Progenitor cell of endocrine pancreas (in vitro differentiated cells): ENCODE measurements at places on chromosomes 12 and 14.

DNA sequence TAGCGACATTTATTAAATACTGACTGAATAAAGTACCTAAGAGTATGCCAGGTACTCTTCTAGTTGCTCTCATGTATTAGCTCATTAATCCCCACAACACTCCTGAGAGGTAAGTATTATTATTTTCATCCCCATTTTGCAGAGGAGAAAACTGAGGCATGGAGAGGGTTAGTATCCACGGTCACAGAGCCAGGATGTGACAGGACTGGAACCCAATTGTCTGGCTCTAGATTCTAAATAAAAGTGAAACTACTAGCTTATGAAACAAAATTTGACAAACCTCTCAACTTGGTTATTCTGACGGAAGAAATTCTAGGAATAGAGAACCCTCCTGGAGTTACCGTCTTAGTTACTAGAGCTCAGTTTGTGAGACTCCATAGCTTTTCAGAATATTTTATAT, 112.2 kb downstream of the CHST11 start:
- no peak for DNase-seq

DNA sequence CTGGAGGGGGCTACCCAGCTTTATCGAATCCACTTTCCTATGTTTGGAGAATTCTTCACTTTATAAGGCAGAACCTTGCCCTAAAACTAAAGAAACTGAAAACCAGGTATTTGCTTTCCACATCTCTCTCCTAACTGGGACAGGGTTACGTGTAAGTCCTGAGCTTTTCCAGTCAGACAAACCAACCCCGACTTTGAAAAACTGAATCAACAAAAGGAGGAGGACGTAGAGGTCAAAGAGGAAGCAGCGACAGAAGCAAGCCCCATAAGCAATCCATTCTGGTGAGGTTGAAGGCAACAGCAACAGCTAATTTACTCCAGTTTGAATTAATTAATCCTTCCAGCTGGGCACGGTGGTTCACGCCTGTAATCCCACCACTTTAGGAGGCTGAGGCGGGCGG, 47.2 kb downstream of the LRP6 start:
- no peak for DNase-seq

GRCh38 chr14:51419685-51420084, 179.6 kb downstream of the TMX1 start:
- no peak for DNase-seq

GRCh38 chr12:6536894-6537579, 2.7 kb downstream of the GAPDH start:
- DNase-seq, result no peak

GRCh38 chr12:105085501-105085900, 1.2 kb upstream of the ALDH1L2 start:
- DNase-seq, result no peak

DNA sequence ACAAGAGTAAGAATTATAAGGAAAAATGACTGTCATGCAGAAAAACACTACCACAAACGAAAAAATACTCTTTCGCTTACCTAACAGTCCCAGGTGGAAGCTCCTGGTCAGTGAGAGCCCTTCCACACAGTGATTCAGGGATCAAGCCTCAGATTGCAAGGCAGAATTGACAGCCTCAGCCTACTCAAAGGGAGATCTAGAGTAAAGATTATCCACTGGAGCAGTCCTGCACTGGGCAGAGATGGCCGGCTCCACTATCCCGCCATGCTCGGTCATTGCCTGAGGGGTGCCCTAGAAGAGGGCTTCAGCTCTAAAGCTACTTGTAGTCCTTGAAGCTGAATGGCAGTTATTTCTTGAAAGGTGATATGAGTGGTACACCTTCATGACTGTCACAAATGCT, 174.7 kb downstream of the TTC8 start:
- DNase-seq, result no peak

- DNase-seq, result no peak
Measured at GRCh38 chr14:35789651-35790050, 19.4 kb downstream of the RALGAPA1 start.

GRCh38 chr14:23160924-23161522, 22.4 kb downstream of the SLC7A8 start:
- DNase-seq, result no peak

- peak; percentile 26 for DNase-seq
Measured at GRCh38 chr12:53179687-53180219, 769 bp upstream of the ZNF740 start.

DNA sequence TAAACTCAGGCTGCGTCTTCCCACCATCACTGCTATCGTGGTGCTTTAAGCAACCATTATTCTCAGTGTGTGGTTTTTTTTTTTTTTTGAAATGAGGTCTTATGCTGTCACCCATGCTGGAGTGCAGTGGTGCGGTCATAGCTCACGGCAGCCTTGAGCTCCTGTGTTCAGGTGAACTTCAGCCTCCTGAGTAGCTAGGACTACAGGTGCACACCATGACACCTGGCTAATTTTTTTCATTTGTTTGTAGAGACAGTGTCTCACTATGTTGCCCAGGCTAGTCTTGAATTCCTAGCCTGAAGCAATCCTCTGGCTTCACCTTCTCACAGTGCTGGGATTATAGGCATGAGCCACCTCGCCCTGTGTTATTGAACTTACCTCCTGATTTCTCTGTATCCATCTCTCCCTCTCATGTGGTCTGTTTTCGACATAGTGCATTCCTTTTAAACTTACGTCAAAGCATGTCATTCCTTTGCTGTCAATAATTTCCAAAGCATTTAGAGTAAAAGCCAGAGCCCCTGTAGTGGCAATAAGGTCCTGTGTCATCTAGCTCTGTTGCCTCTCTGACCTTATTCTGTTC, 255.5 kb downstream of the SNAPC1 start:
- no peak for DNase-seq

DNA sequence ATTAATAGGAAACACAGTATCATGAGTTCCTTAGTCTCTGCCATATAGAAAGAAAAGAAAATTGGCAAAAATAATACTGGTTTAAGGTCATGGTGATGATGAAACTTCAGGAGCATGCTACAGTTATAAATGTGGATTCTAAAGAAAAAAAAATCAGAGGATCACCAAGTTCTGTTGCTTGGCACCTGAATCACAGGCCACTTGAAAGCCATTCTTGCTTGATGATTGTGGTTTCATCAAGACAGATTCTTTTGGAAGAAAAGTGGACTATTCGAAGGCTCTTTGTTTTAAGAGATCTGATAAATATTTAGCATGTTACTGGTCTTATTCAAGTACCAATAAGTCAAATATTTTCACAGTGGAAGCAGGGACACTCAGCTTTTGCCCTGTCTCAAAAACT, 148.9 kb downstream of the SAMD4A start:
- DNase-seq, result no peak

DNA sequence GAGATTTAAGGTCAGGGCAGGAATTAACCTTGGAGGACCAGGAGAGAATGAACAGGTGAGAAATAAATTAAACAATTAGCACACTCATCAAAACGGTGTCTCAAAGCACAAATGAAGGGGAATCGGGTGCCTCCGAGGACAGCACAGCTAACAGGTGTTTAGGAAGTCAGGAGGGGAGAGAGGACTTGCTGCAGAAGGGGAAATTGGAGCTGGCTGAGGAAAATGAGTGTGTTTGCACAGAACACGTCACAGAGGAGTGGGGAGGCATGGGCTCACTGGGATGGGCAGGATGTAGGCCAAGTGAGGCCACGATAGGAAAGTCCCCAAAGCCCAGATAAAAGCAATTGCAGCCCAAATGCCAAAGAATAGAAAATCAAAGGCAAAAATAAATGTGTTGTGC, 121.7 kb downstream of the ZNF664 start:
- no peak for DNase-seq

DNA sequence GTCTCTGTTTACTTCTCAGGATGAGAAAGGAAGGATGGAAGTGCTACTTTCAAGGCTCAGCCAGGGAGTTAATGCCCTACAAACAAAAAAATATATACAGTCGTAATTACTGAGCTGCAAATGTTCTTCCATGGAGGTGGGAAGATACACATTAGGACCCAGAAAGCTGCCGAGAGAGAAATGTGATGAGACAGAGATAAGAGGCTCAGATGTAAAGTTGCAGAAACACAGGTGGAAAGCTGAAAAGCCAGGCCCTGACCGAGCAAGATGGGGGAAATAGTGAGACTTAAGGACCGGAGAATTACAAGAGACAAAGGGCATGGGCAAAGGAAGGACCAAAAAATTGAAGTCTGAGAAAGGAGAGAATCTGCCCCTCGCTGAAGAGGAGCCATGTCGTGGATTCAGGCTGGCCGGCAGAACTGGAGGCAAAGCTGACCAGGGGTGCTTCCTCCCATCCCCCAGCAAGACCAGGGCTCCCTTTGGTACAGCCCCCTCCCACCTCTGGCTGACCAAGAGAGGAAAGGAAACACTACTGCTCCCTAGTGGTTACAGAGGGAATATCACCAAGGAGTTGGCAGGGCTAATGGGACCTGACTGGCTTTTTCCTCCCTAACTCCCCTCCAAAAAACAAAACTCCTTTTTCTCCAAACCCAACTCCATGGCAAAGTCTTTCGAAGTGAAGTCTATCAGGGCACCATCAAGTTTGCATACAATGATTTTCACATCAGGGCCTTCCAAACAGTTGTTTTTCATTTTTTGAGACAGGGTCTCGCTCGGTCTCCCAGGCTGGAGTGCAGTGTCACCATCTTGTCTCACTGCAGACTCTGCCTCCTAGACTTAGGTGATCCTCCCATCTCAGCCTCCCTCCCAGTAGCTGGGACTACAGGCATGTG, 12.1 kb downstream of the ZFHX2 start:
- DNase-seq, result peak; percentile 34

DNA sequence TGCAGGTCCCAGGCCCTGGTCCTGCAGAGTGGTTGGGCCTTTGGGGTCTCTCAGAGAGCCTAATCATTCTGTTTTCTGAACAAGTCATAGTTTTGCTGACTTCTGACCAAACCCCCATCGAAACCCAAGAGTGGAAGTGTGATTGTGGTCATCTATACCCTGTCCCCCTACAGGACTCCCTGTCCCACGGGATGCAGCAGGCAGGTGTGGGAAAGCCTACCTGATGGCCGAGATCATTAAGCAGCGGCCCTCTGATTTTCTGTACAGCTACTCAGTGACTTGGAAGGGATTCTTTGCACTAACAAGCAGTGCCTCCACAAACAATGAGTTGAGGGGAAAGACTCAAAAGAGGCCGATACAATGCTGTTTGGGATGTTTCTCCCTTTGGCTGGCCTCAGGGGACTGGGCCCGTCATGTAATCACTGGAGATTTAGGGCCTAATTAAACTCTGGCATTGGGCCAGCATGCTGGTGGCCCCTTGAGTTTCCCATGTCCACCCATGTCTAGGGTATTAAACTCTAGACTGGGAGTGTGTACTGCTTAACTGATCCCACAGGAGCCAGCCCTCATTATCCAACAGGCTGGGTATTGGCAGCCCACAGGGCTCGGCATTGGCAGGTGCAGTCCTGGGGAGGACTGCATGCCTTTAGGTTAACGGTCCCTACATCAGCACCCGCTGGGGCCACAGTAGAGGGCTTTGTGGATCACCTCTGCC, 192.8 kb downstream of the ZFP36L1 start:
- DNase-seq, result no peak

DNA sequence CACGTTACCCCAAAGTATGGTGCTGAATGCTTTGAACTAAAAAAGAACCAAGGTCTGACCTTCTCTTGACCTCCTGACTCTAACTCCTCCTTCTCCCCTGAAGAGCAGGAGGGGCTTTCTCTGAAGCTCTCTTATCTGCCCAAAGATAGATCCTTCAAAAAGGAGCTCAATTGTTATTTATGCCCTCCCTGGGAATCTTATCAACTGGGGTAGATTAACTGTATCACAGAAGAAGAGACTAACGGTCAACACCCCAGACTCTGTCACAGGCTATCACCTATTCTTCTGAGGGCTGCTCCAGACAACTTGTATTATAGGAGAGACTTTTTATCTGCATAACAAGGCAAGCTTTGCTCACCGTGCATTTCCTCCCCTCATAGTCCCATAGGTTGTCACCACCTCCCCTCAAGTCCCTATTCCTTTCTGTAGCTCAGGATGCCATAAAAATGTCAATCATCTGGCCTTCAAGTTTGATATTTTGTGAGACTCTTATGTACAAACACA, 86.6 kb downstream of the PAPLN start:
- DNase-seq, result no peak

DNA sequence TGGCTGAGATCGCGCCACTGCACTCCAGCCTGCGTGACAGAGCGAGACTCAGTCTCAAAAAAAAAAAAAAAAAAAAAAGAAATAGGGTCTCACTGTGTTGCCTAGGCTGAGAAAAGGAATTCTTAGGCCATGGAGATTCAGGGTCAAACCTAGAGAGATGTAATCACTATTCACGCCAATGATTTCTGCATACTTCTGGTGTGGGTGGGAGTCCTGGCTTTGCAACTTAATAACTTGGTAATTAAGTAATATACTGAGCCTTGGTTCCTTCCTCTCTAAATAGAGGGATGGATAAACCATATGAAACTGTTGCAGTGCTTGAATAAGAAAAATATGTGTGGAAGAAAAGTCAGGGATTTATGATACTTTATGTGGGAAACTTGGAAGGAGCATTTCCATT, 2.7 kb downstream of the ZNF410 start:
- no peak for DNase-seq

DNA sequence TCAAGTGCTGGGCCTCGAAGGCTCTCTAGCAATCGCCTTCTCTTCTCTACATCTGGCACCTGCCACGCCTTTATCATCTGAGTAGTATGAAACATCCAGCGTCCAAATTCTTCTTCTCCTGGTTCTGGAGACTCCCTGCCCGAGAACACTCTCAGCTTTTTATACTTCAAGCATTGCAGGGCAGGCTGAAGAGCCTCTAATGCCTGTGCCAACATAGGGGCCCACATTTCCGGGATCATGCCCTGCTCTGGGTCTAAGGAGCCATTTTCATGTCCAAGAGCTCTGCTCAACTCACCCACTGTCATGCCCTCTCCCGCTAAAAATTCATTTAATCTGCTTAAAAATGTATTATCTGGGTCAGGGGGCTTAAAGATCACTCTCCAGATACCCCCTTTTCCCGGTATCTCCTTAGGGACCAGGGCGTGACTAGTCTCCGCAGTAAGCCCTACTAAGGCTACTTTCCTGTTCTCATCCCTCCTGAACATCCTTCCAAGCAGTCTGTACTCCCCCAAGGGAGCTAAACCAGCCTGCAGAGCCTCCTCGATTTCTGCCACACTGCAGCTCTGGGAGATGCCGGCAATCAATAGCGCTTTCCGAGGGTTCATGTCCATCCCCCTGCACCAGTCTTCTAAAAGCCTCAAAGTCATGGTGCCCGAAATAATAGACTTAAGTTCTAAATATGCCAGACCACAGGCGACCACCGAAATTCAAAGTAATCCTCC, 940 bp downstream of the MOAP1 start:
- no peak for DNase-seq

DNA sequence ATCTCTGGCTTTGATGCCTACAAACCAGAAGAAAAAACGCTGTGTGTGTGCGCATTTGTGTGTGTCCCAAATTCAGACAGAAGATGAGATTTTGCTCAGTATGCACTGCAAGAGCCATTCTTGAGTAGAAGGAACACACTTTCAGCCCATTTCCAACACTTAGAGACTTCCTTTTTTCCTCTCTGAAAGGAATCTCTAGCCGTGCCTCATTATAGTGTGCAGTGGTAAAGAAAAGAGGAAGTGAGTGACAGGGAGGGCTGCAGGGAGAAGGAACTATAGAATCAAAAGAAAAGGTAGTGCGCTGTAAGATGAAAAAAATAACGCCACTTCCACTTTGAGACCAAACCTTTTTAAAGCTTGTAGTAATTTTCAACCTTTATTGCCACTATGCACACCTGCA, 1400.9 kb upstream of the FLRT2 start:
- DNase-seq, result no peak
